Activated T-cell treated with anti-CD3 and anti-CD28 coated beads, Interleukin-2, amount 50 U/mL, for 72 hours (primary cell): ENCODE measurements at places on chromosomes 4 and X.
A peak's percentile ranks its signal among the peaks of the same experiment; 100 is the strongest.

GRCh38 chrX:72110051-72110875, 21.5 kb downstream of the RTL5 start:
- no peaks in the 10 kb centered on the region for H3K4me1 ChIP-seq
- H3K36me3 ChIP-seq, result no peaks in the 10 kb centered on the region
- H3K27me3 ChIP-seq, result peaks cover 57% of the 10 kb centered on the region
- H3K27ac ChIP-seq, result no peak overlapping the region

GRCh38 chr4:6442555-6442954, 29.9 kb downstream of the PPP2R2C start:
- no peak for DNase-seq
- no peaks in the 10 kb centered on the region for H3K36me3 ChIP-seq
- H3K27ac ChIP-seq, result no peak overlapping the region

- no peaks in the 10 kb centered on the region for H3K36me3 ChIP-seq
- DNase-seq, result no peak
- H3K4me3 ChIP-seq, result no peak overlapping the region
- H3K27me3 ChIP-seq, result no peaks in the 10 kb centered on the region
These were observed 1056.0 kb upstream of the SLIT2 start for GRCh38 chr4:19195696-19196095.

DNA sequence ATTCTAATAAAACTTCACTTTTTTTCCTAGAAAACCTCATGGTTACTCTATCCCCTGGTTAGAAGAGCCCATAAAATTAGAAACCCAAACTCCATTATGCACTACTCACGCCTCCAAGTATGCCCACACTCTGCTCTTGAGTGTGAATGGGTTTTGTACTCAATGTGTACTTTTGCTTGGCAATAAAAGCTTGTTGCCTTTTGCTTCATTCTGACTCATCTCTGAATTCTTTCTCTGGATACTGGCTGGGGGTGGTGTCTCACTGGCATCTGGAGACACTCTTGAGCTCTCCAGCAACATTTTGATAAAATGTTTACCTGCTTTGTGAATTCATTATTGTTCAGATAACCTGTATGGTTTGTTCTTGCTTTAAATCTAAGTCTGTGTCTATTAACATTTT, 963.3 kb downstream of the TRAM1L1 start:
- no peak for DNase-seq
- H3K36me3 ChIP-seq, result no peaks in the 10 kb centered on the region
- H3K27me3 ChIP-seq, result no peaks in the 10 kb centered on the region
- no peak overlapping the region for H3K27ac ChIP-seq
- H3K4me3 ChIP-seq, result no peak overlapping the region

GRCh38 chrX:40105835-40106675, 8.3 kb upstream of the BCOR start:
- H3K4me1 ChIP-seq, result peaks cover 19% of the 10 kb centered on the region
- peak overlapping the region; percentile 50 for H3K27ac ChIP-seq
- H3K4me3 ChIP-seq, result peak overlapping the region; percentile 90
- peak; percentile 76 for DNase-seq
- H3K27me3 ChIP-seq, result peaks cover 30% of the 10 kb centered on the region
- H3K36me3 ChIP-seq, result no peaks in the 10 kb centered on the region

GRCh38 chrX:108001218-108001814, 19.1 kb upstream of the TEX13B start:
- H3K27me3 ChIP-seq, result peaks cover 32% of the 10 kb centered on the region
- H3K4me3 ChIP-seq, result no peak overlapping the region
- H3K27ac ChIP-seq, result no peak overlapping the region
- H3K36me3 ChIP-seq, result no peaks in the 10 kb centered on the region

DNA sequence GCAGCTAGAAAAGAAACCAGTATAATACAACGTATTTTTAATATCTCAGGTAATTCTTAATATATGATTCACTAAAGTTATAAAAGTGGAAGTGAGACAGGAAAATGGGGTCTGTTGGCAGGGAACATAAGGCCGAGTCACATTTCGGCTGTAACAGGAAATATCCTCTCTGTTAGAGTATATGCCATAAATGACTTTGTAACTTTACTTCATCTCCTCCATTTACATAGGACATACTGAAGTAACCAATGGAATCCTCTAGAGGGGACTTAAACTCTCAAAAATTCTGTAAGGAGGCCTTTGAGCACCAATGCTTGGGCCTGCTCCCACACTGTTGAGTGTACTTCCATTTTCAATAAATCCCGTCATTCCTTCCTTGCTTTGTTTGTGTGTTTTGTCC, 71.3 kb downstream of the ANKRD17 start:
- no peak for DNase-seq
- H3K36me3 ChIP-seq, result peaks cover 25% of the 10 kb centered on the region
- H3K27ac ChIP-seq, result no peak overlapping the region
- H3K4me3 ChIP-seq, result no peak overlapping the region
- H3K27me3 ChIP-seq, result no peaks in the 10 kb centered on the region

DNA sequence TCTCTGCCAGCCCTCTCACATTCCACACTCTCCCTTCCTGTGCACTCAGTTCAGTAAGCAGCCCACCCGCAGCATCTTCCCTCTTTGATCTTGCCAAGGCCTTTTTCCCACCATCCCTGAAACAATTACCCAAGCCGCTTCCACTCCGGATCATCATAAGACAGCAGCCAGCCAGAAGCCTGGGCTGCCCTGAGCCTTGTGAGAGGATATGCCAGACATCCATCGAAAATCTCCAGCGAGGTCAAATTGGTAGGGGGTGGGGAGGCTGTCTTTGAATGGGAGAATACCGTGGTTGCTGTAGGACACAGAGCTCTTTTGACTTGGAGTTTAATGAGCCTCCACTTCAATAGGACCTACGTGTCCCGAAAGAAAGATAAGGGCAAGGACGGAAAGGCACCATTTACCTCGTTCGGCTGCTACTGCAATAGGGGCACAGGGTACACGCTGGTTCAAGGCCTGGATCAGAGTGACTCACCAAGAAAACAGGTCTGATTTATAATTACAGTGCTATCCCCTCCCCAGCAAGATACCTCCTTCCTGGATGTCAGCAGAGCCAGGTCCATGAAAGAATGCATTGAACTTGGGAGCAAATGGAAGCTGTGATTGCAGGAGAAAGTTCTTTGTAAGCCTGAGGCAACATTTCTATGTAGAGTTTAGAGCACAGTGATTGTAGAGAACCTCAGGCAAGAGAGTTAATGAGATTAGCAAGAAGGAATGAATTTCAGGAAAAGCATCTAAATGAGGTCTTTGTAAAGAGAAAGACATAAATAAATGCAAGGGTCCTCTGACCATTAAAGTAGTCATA, 39.5 kb downstream of the AMOT start:
- no peak for DNase-seq
- peaks cover 1% of the 10 kb centered on the region for H3K36me3 ChIP-seq
- no peak overlapping the region for H3K4me3 ChIP-seq
- H3K27ac ChIP-seq, result no peak overlapping the region
- no peaks in the 10 kb centered on the region for H3K4me1 ChIP-seq

- peaks cover 9% of the 10 kb centered on the region for H3K36me3 ChIP-seq
- H3K4me1 ChIP-seq, result no peaks in the 10 kb centered on the region
- H3K27ac ChIP-seq, result no peak overlapping the region
These were observed 332.3 kb downstream of the PTTG2 start for GRCh38 chr4:38292529-38292928.

DNA sequence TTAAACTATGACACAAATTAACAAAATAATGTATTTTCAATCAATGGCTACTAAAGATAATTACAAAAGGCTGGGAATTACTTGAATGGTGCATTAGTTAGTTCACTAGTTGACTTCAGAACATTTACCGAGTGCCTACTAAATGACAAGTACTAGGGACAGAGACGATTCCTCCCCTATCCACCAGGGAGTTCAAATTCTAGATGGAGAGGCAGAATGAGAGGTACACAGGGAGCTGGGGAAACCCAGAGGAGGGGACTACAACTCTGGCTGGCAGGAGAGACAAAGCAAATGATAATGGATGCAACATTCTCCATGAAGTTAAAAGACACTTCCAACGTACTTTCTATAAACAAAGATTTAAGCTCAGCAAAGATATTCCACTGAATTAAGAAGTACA, 43.1 kb upstream of the MCF2 start:
- no peak for DNase-seq
- H3K4me3 ChIP-seq, result no peak overlapping the region
- H3K27ac ChIP-seq, result no peak overlapping the region
- H3K27me3 ChIP-seq, result peaks cover 6% of the 10 kb centered on the region
- H3K4me1 ChIP-seq, result no peaks in the 10 kb centered on the region

DNA sequence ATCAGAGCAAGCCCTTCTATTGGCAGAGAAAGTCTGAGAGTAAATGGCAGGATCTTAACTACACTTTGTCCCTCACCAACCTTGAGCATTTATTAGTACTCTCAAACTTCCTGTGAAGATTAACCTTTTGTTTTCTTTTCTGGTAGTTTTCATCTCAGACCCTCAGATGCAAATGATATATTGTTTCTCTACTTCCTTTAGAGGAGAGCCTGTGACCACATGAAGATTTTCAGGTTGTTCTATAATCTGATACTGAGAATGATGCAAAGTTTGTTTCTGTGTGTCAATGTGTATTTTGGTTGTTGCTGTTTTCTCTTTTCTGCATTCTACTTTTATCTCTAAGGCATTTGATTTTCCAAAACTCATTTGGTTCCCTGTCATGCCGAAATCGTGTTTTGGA, 165.8 kb upstream of the CYSLTR1 start:
- H3K4me1 ChIP-seq, result peaks cover 6% of the 10 kb centered on the region
- H3K27ac ChIP-seq, result no peak overlapping the region
- no peak overlapping the region for H3K4me3 ChIP-seq
- no peak for DNase-seq
- H3K36me3 ChIP-seq, result no peaks in the 10 kb centered on the region
- H3K27me3 ChIP-seq, result peaks cover 31% of the 10 kb centered on the region

DNA sequence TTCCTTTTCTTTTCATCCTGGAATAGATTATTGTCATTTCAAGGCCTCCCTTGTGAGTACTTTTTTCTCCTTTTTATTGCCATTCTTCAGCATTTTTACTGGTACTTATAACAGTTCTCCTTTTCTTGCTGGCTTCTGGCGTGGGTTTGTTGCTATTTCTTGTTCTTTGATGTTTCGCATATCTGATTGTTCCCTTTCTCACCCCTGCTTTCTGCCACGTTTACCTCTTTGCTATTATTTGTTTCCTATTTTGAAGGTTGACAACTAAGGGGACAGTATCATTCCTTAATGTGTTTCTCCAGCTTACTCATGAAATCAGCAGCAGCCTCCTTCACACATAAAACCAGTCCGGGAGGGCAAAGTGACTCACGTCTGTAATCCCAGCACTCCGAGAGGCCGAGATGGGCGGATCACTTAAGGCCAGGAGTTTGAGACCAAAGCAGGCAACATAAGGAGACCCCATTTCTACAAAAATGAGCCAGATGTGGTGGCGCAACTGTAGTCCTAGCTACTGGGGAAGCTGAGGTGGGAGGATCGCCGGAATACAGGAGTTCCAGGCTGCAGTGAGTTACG, 72.6 kb downstream of the DMD start:
- H3K27ac ChIP-seq, result no peak overlapping the region
- no peaks in the 10 kb centered on the region for H3K4me1 ChIP-seq
- H3K27me3 ChIP-seq, result no peaks in the 10 kb centered on the region
- no peaks in the 10 kb centered on the region for H3K36me3 ChIP-seq

GRCh38 chr4:105352826-105353225, 121.0 kb downstream of the PPA2 start:
- H3K36me3 ChIP-seq, result no peaks in the 10 kb centered on the region
- peaks cover 22% of the 10 kb centered on the region for H3K4me1 ChIP-seq
- H3K27me3 ChIP-seq, result no peaks in the 10 kb centered on the region
- peak; percentile 7 for DNase-seq

DNA sequence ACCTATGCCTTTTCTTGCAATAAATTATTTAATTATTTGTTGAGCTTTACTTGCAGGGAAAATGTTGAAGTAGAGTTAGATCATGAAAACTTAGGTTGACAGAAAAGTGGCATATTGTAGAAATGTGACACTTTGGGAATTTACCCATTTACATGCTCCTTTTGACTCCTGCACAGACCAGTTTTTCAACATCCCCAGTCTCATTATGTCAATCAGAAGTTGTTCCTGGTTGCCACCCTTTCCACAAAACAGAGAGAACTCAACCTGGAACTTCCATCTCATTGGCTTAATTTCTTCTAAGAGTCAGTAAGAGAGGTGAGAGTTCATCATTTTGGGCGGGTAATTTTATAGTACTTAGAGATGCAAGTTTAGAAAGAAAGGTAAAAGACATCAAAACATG, 284.6 kb upstream of the ANKRD50 start:
- H3K4me3 ChIP-seq, result no peak overlapping the region
- no peaks in the 10 kb centered on the region for H3K27me3 ChIP-seq
- DNase-seq, result no peak

GRCh38 chr4:111330786-111331185, 707.9 kb upstream of the PITX2 start:
- no peaks in the 10 kb centered on the region for H3K4me1 ChIP-seq
- no peak for DNase-seq
- H3K27me3 ChIP-seq, result no peaks in the 10 kb centered on the region
- no peaks in the 10 kb centered on the region for H3K36me3 ChIP-seq
- no peak overlapping the region for H3K4me3 ChIP-seq

DNA sequence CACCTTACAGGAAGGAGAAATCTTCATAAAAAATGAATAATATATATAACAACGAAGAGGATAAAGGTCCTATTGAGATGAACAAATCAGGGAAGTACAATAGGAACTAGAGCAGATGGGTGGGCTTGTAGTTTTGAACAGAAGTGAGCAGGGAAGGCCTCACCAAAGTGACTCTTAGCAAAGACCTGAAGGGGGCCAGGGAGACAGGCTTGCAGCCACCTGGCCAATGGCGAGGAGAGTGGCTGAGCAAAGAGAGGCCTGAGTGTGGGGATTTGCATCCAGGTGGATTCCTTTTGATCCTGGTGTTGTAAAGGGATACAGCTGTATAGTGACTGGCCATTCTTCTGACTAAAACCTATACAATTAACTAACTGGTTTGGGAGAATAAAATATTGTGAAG, 354.1 kb downstream of the CAMK2D start:
- peaks cover 7% of the 10 kb centered on the region for H3K4me1 ChIP-seq
- H3K27ac ChIP-seq, result no peak overlapping the region
- H3K4me3 ChIP-seq, result no peak overlapping the region
- H3K36me3 ChIP-seq, result no peaks in the 10 kb centered on the region

DNA sequence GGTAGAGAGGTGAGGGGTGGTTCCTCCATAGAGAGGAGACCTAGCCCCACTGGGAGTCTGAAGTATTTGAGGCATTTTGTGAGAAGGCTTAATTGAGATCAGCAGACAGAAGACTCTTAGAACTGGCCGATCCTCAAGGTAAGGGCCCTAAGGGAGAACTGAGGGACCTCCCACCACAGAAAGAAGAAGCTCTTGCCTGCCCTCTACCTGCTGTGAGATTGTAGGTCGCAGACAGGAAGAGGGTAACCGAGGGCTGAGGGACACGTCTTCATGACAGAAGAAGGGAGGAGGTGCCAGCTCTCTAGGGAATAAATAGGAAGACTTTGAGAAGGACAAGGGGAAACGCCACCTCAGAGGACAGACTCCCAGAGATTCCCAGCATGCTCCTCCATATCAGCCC, 24.1 kb upstream of the MAGEC1 start:
- H3K27me3 ChIP-seq, result no peaks in the 10 kb centered on the region
- H3K4me3 ChIP-seq, result no peak overlapping the region
- no peaks in the 10 kb centered on the region for H3K4me1 ChIP-seq
- H3K27ac ChIP-seq, result no peak overlapping the region

GRCh38 chr4:113122066-113122465, 72.6 kb downstream of the ANK2 start:
- no peaks in the 10 kb centered on the region for H3K36me3 ChIP-seq
- no peak overlapping the region for H3K4me3 ChIP-seq
- H3K27me3 ChIP-seq, result peaks cover 6% of the 10 kb centered on the region
- no peaks in the 10 kb centered on the region for H3K4me1 ChIP-seq
